ENCODE measurements at places on chromosomes 16 and 17. TPM values are rescaled to one million over a fixed set of nuclear protein-coding genes. Genes with fewer than 3 reads are reported as not detected.

Gene CD300LB
- total RNA-seq: not detected

GRCh38 chr16:30658731-30659506 is 688 bp downstream of the FBRS start:
- H3K27me3 ChIP-seq: no peaks in the 10 kb centered on the region
- H3K4me1 ChIP-seq: peaks cover 16% of the 10 kb centered on the region
- peak overlapping the region; percentile 100 for H3K27ac ChIP-seq
- H3K4me3 ChIP-seq: peak overlapping the region; percentile 98

Gene OR1A2
- not detected for total RNA-seq

DNA sequence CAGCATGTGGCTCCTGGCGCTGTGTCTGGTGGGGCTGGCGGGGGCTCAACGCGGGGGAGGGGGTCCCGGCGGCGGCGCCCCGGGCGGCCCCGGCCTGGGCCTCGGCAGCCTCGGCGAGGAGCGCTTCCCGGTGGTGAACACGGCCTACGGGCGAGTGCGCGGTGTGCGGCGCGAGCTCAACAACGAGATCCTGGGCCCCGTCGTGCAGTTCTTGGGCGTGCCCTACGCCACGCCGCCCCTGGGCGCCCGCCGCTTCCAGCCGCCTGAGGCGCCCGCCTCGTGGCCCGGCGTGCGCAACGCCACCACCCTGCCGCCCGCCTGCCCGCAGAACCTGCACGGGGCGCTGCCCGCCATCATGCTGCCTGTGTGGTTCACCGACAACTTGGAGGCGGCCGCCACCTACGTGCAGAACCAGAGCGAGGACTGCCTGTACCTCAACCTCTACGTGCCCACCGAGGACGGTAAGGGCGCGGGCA is 645 bp downstream of the NLGN2 start:
- no peak overlapping the region for H3K27ac ChIP-seq
- peaks cover 5% of the 10 kb centered on the region for H3K4me1 ChIP-seq
- H3K36me3 ChIP-seq: peaks cover 14% of the 10 kb centered on the region
- H3K27me3 ChIP-seq: peaks cover 27% of the 10 kb centered on the region
- no peak overlapping the region for H3K4me3 ChIP-seq
- DNase-seq: no peak

DNA sequence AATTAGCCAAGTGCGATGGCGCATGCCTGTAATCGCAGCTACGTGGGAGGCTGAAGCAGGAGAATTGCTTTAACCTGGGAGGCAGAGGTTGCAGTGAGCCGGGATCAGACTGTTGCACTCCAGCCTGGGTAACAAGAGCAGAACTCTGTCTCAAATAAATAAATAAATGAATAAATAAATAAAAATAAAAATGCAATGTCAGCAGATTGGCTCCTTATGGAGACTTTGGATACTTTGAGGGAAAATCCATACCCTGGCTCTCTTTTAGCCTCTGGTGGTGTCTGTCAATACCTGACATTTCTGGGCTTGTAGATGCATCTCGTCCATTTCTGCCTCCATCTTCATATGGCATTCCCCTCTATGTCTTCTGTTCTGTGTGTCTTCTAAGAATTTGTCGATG is 66.7 kb downstream of the RBFOX1 start:
- H3K4me1 ChIP-seq: no peaks in the 10 kb centered on the region
- no peak overlapping the region for H3K27ac ChIP-seq
- no peaks in the 10 kb centered on the region for H3K36me3 ChIP-seq
- DNase-seq: no peak

DNA sequence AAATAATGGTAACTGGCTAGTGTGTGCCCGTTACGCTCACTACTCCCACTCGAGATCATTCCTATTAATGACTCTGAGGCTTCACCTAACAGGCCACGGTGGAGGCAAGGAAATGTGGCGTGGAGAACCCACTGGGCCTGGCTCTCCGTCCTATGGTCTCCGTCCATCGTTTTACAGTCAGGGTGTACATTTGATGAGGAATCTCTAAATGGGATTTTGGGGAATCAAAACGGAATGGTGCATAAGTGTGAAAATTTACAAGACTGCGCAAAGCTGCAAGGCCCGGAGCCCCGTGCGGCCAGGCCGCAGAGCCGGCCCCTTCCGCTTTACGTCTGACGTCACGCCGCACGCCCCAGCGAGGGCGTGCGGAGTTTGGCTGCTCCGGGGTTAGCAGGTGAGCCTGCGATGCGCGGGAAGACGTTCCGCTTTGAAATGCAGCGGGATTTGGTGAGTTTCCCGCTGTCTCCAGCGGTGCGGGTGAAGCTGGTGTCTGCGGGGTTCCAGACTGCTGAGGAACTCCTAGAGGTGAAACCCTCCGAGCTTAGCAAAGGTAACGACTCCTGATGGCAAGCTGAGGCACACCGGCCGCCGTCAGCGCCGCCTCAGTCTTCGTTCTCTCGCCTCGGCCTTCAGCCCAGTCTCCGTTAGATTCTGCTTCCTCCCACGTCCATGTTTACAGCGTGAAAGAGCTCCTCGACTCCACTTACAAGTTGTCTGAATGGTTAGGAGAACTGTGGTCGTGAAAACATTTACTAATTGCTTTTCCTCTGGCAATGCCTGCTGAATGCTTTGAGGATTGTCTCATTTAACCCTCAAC is at the start of gene RAD51C:
Gene RAD51C, plus strand, starts transcription at position 364 of the 817 bp plus-strand sequence. Its CDS starts 42 bp downstream, at position 406.
- H3K27ac ChIP-seq: peak within 1 kb of the TSS; percentile 88
- DNase-seq: peak; percentile 51
- peaks cover 14% of the 10 kb centered on the region for H3K4me1 ChIP-seq
- H3K4me3 ChIP-seq: peak within 1 kb of the TSS; percentile 80
- H3K36me3 ChIP-seq: peaks cover 4% of the 10 kb centered on the region

DNA sequence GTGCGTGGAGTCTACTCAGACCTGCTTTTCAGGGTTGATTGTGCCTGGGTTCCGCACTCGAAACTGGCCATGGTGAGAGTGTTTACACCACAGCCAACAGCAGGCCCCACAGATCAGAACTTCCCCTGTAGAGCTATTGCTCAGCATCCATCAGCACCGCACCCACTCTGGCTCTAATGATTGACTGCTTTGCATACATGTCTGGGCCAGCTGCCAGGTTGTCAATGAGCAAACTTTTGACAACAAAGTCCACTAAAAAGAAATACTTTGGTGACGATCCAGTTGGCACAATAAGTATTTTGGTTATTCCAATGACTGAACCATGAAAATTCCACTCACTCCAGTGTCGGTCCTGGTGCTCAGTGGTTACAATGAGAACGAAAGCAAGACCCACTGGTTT is 190.7 kb downstream of the FOXL1 start:
- no peak overlapping the region for H3K4me3 ChIP-seq
- no peak for DNase-seq
- H3K27me3 ChIP-seq: peaks cover 61% of the 10 kb centered on the region
- H3K36me3 ChIP-seq: no peaks in the 10 kb centered on the region

- no peak overlapping the region for H3K4me3 ChIP-seq
- H3K4me1 ChIP-seq: peaks cover 3% of the 10 kb centered on the region
- H3K27me3 ChIP-seq: no peaks in the 10 kb centered on the region
- no peak overlapping the region for H3K27ac ChIP-seq
Measured at GRCh38 chr16:80718480-80719220, 85.7 kb downstream of the CDYL2 start.

GRCh38 chr17:69501591-69502468 is 87.3 kb downstream of the MAP2K6 start:
- no peaks in the 10 kb centered on the region for H3K27me3 ChIP-seq
- peaks cover 51% of the 10 kb centered on the region for H3K4me1 ChIP-seq
- H3K27ac ChIP-seq: peak overlapping the region; percentile 93
- DNase-seq: peak; percentile 14
- peak overlapping the region; percentile 70 for H3K4me3 ChIP-seq

DNA sequence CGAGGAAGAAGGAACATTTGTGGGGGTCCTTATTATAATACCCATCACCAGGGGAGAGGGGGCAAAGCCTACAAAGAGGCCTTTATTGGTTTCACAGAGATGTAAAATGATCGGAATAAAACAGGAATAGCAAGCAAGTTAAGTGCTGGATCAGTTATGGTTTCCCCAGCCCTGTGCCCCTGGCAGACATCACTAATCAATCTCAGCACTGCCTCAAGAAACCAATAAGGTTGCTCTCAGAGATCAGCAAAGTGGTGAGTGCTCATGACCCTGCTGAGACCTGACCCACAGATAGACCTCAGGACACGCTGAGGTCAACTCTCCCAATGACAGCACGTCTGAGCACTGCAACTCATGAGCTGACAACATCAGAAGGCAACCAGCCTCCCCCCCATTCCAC is 66.3 kb downstream of the ZNF423 start:
- no peaks in the 10 kb centered on the region for H3K27me3 ChIP-seq
- H3K4me3 ChIP-seq: no peak overlapping the region
- peaks cover 9% of the 10 kb centered on the region for H3K4me1 ChIP-seq
- H3K27ac ChIP-seq: no peak overlapping the region
- no peak for DNase-seq
- peaks cover 3% of the 10 kb centered on the region for H3K36me3 ChIP-seq

- peak overlapping the region; percentile 33 for H3K27ac ChIP-seq
- H3K27me3 ChIP-seq: no peaks in the 10 kb centered on the region
- DNase-seq: no peak
- peaks cover 5% of the 10 kb centered on the region for H3K4me1 ChIP-seq
- peaks cover 8% of the 10 kb centered on the region for H3K36me3 ChIP-seq
Measured at GRCh38 chr16:4347765-4348509, 3.2 kb downstream of the PAM16 start.

GRCh38 chr17:28350271-28350670 is 7.1 kb downstream of the POLDIP2 start:
- H3K27ac ChIP-seq: no peak overlapping the region
- H3K4me3 ChIP-seq: no peak overlapping the region
- DNase-seq: no peak
- no peaks in the 10 kb centered on the region for H3K4me1 ChIP-seq
- peaks cover 20% of the 10 kb centered on the region for H3K36me3 ChIP-seq
- no peaks in the 10 kb centered on the region for H3K27me3 ChIP-seq

DNA sequence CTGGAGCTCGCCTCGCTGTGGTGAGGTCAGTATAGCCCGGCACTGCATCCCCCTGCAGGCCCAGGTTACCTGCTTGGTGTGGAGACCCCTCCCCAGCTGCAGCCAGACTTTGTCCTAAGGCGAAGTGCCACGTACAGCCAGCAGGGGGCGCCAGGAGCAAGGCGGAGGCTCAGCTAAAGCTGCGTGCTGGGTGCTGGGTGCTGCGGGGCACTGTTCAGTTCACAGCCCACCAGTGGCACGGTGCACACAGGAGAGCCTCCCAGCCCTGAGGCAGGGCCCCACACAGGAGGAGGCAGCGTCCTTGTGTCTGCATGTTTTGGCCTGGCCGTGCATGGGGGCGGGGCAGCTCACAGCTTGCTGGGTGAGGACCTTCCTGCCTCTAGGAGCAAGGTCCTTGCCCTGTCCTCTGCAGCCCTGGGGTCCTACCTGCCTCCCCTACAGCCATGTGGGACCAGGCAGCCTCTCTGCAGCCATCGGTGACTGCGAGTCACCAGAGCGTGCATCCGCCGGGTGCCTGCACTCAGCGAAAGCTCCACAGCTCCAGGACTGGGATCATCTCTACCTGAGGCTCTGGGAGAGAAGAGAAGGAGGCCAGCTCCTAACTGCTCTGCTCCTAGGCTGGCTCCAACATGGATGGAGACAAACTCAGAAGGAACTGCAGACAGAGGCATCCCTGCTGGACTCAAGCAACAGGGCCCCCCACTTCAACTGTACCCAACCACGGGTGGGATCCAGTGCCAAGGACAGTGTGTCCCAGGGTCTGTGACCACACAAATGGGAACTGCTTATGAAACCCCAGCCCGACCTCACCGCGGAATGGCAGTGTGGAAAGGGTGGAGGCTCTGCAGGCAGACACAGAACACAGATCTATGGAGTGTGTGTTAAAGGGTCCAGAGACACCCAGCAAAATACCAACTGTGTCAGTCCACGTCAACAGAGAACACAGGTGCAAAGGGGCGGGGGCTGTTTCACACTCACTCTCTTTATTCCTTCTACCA is 19.0 kb downstream of the SLC7A5 start:
- H3K4me1 ChIP-seq: peaks cover 38% of the 10 kb centered on the region
- H3K27me3 ChIP-seq: peaks cover 3% of the 10 kb centered on the region
- no peak overlapping the region for H3K4me3 ChIP-seq
- DNase-seq: peak; percentile 78
- H3K36me3 ChIP-seq: no peaks in the 10 kb centered on the region

- no peaks in the 10 kb centered on the region for H3K36me3 ChIP-seq
- H3K4me3 ChIP-seq: no peak overlapping the region
- no peak overlapping the region for H3K27ac ChIP-seq
- no peaks in the 10 kb centered on the region for H3K4me1 ChIP-seq
- DNase-seq: no peak
Measured at GRCh38 chr16:83542491-83542890, 265.3 kb upstream of the HSBP1 start.

DNA sequence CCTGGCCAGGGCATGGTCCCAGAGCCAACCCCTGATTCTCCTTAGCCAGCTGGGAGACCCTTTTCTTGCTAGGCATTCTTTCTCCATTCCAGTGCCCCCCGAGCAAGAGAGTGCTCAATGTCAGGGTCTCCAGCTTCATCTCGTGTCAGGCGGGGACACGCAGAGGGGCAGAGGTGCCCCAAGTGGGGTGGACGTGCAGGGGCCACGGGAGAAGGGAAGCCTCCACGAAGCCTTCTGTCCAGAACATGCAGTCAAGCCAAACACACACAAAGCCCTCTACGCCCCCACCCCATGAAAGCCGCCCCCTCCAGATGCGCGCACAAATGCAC is 852 bp downstream of the GPR139 start:
- peaks cover 82% of the 10 kb centered on the region for H3K27me3 ChIP-seq
- peak overlapping the region; percentile 50 for H3K4me3 ChIP-seq
- no peaks in the 10 kb centered on the region for H3K36me3 ChIP-seq
- H3K4me1 ChIP-seq: peaks cover 5% of the 10 kb centered on the region
- no peak for DNase-seq
- H3K27ac ChIP-seq: no peak overlapping the region

DNA sequence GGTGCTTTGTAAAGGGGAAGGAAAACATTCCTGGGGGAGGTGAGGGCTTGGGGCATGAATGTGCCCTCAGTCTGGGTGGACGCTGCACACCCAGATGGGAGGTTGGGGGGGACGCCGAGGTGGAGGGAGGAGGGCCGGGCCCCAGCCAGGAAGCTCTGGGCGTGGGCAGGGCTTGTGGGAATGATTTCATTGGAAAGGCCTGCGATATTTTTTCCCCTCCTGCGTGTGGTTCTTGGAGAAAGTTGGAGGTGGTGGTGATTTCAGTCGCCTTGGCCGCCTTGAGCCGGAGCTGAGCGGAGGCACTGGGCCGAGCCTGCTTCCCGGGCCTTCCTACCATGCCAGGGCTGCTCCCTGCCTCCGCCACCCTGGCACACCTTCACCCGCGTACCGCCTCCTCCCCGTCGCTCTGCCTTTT is 26.4 kb upstream of the CLEC18A start:
- no peak overlapping the region for H3K4me3 ChIP-seq
- peak; percentile 26 for DNase-seq
- H3K27ac ChIP-seq: peak overlapping the region; percentile 84
- H3K27me3 ChIP-seq: no peaks in the 10 kb centered on the region
- peaks cover 10% of the 10 kb centered on the region for H3K36me3 ChIP-seq
- peaks cover 20% of the 10 kb centered on the region for H3K4me1 ChIP-seq

Data from progenitor cell of endocrine pancreas (in vitro differentiated cells).